Activated CD4-positive, alpha-beta T cell treated with anti-CD3 and anti-CD28 coated beads, Interleukin-2, amount 50 U/mL, for 1 hour (primary cell): ENCODE measurements at places on chromosomes 2 and 18.

DNA sequence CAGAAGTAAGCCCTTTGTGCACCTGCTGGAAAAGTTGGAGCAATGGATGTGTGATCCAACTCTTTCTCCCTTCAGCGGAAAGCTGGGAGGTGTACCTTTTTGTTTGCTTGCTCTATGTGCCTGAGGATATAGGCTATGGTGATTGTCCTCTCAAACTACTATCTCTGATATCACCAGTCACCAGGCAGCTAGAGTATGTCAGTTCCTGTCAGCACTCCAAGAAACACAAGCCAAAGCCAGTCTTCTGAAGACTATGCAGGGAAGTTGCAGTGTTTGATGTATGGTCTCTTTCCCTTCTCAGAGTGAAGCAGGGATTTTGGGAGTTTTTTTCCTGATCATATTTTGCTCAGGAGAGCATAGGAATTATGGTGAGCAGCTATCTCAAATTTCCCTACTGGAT, 146.4 kb downstream of the PTH2R start:
- no peak for DNase-seq

GRCh38 chr18:26520974-26521373, 27.4 kb downstream of the KCTD1 start:
- no peak for DNase-seq

- no peak for DNase-seq
Measured at GRCh38 chr2:8481463-8482009, 200.3 kb upstream of the ID2 start.

DNA sequence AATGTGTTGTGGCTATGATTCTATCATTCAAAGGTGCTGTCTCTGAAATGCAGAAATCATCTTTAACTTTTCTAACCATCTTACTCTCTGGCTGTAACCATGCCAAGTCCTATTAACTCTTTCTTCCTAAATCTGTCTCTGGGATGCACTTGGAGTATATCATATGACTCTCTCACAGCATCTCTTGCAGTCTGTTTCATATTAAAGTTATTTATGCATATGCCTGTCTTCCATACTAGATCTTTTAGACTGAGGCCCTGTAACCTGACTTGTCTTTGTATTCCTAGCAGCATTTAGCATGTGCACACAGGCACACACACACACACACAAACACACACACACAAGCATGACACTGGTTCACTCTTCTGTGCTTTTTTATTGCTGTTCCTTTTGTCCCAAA, 320.6 kb downstream of the ETAA1 start:
- DNase-seq = no peak

GRCh38 chr2:204691911-204692510, 146.7 kb downstream of the PARD3B start:
- DNase-seq = no peak

DNA sequence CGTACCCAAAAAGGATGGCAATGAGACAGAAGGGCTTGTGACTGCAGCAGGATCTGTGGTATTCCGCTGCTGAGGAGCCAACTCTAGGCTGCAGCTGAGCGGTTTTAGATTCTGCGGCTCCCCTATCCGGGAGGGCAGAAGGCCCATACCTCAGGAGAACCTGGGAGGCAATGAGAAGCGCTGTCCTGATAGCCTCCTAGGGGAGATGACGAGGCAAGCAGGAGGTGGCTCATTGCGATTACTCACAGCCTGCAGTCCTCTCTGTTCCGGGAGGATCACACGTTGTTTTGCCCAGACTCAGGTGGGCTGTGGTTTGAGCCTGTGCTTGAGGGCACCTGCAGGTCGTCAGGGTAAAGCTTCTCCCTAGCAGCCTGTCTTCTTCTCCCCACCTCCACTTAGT, 65.1 kb downstream of the COA5 start:
- DNase-seq = no peak

GRCh38 chr2:198622986-198623730, 818.8 kb downstream of the PLCL1 start:
- no peak for DNase-seq

DNA sequence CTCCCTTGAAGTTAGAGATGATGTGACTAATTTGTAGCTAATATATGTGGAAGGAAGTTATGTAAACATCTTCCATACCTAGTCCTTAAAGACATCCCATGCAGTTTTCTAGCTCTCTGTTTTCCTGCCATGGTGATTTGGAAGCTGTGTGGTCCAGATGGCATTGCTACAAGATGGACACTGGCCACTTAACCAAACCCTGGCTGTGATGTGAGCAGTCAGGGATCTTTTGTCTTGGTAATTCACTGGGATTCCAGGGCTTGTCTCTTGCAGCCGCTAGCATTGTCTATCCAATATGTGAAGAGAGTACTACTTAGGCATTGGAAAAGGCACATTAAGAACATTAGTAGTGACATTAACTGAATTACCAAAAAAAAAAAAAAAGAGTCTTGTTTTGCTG, 139.9 kb upstream of the DOCK10 start:
- no peak for DNase-seq

DNA sequence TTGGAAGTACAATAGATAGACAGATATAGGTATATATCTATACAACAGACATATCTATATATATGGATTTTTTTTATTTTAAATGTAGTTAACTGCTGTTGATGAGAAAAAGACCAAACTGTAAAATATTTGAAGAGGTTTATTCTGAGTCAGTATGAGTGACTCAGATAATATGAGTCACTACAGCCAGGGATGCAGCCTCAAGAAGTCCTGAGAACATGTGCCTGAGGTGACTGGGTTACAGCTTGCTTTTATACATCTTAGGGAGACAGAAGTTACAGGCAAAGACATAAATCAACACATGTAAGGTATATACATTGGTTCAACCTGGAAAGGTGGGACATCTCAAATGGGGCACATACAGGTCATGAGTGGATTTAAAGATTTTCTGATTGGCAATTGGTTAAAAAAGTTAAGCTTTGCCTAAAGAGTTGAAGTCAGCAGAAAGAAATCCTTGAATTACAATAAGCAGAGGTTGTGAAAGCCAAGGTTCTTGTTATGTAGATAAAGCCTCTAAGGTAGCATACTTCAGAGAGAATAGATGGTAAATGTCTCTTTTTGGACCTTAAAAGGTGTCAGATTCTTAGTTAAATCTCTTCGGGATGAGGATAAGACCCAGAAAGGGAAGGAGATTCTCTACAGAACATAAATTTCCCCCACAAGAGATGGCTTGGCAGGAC, 149.9 kb downstream of the RBM43 start:
- DNase-seq = no peak

DNA sequence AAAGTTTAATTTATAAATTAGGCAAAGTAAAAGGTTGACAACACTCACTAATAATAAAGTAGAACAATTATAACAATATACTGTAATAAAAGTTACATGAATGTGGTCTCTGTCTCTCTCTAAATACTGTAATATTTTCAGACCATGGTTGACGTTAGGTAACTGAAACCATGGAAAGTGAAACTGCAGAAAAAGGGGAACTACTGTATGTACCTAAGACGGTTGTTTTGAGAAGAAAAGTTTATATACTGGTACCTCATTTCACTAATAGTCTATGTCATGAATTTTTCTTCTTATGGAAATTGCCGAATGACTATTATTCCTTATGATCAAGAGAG, 166.7 kb upstream of the ZNF521 start:
- DNase-seq = no peak

DNA sequence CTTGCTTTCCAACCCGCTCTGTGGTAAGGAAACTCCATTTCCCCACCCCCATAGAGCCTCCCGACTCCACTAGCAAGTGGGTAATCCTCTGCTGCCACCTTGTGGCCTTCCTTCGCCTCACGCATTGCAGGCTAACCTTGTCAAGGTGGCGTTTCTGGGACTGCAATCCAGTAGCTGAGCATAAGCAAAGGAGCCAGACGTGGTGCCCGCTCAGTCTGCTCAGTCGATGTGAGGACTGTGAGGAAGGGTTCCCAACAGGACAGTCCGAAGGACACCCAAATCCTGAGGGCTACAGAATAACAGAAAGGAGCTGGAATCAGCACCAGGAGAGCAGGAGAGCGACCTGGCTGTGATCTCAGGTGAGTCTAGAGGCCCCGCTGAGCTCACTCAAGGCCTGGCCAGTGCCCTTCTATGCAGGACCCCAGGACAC, 144.2 kb downstream of the SUCLG1 start:
- peak; percentile 76 for DNase-seq

GRCh38 chr18:36296650-36297416, 680 bp upstream of the FHOD3 start:
- DNase-seq = no peak

DNA sequence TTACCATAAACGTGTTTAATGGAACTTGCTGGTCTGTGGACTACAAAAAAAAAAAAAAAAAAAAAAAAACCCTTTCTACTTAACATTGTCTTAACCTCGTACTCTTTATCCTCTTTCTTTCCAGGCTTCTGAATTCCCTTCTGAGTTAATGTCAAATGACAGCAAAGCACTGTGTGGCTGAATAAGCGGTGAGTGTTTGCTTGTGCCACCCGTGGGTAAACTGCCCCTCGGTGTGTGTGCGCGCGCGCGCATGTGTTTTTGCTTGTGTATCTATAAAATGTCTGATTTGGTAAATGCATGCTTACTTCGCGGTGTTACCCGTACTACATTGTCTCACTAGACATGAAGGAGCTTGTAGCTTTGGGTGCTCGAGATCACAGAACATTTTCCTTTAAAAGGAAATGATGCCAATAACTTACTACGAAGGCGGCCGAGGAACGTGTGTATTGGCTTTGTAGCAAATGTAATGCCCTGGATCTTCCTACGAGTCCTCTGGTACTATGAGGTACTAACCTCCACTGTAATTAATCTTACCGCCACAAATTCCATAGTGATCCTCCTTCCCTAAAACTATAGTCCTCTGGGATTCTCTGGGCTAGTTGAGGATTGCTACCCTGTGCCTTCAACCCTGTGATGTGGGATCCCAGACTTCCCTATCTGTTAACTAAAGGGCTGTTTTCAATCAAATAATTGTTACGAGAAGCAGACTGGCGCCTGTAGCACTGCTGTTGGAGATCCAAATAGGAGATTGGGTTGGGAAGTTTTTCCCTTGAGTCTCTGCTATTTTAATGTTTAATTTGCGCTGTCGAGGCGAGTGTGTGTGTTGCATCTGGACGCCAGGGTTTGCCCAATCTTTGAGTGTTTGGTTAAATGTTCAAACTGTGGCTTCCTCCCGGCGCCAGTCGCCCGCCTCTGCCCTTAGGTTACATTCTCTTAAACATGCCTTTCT, 1.1 kb downstream of the ID2 start:
- DNase-seq = peak; percentile 46

DNA sequence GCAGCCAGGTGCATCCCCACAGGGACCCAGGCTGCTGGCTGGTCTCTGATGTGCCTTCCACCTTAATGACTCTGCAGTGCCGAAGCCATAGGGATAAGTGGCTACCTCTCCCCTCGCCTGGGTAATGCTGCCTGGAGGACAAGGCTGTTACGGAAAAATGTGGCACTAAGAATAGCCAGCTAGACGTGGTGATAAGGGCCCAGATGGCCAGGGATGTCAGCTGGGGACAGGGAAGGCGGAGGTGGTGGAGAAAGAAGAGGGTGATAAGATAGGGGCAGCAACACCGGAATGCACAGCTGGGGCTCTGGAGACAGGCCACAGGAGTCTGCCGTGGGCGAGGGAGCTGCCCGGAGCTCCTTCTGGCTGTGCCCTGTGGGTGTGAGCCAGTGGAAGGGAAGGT, 170.6 kb downstream of the FHOD3 start:
- DNase-seq = no peak

- no peak for DNase-seq
Measured at GRCh38 chr2:237598468-237599208, 8.1 kb upstream of the RAB17 start.

- no peak for DNase-seq
Measured at GRCh38 chr2:2872309-2872617, 505.4 kb downstream of the EIPR1 start.

DNA sequence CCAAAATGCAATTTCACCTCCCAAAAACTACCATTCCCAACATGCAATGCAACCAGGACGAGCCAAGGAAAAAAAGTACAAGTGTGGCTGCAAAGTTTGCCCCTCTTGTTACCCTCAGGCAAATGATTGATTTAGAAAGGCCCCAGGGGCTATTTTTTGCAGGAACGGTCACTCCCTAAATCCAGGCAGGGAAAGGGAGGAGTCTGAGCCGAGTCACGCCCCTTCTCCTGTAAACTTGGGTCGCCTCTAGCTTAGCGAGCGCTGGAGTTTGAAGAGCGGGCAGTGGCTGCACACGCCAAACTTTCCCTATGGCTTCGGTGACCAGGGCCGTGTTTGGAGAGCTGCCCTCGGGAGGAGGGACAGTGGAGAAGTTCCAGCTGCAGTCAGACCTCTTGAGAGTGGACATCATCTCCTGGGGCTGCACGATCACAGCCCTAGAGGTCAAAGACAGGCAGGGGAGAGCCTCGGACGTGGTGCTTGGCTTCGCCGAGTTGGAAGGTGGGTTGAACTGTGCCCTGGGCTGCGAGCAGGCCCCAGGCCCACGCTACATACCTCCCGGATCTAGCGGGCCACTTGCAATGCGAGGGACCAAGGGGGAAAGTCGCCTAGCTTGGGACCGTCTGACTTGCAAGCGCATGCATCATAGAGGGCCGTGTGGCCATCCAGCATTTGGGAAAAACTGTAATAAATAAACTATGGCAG, at the start of gene GALM:
Gene GALM, plus strand, starts transcription at position 261 of the 702 bp plus-strand sequence. Its CDS starts 48 bp downstream, at position 309.
- DNase-seq = peak; percentile 32

GRCh38 chr18:73711256-73711655, 436.4 kb downstream of the FBXO15 start:
- DNase-seq = no peak

GRCh38 chr2:199378948-199379650, 78.6 kb downstream of the SATB2 start:
- DNase-seq = no peak

GRCh38 chr2:233288663-233289062, 19.0 kb upstream of the SAG start:
- no peak for DNase-seq

DNA sequence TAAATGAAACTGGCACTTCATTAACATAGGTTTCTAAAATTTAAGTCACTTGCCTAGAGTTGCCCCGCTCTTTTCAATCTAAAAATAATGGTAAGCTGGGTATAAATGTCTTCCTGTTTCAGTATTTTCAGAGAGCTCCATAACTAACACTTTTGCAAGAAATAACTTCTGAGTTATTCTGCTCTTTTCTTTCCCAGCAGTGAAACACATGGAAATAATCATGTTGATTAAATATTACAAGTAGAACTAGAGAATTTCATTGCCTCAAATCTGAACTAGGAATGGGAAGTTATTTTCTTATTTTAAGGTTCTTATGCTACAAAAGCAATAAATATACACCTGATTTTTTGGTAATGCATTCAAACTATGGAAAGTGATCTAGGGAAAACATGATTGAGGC, 257.4 kb downstream of the IKZF2 start:
- no peak for DNase-seq

DNA sequence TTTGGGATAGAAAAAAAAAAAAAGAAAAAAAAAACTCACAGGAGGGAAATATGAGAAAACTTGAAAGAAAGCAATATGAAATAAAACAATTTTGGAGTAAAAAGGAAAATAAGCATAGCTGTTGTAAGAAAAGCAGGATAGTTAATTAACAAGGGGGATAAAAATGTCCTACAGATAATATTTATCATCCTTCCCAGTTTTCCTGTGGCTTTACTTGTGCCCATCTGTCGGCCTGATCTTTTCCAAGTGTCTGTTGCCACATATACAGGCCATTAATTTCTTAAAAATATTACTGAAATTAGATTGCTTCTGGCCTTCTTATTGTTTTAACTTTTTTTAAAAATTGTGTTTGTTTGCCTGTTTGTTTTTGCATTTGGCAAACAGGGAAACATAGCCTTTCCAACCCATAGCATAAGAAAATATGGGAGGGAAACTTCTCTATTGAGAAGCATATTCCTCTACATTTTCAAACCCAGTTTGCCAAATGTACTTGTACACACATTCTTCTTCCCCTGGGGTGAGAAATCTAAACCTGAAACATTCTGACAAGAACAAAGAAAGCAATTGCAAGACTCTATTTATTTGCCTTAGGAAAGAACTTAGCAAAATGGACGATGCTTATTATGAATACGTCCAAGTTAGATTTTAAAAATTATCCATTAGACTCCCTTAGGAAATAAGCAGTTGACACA, 272.3 kb downstream of the CDH20 start:
- no peak for DNase-seq
